ENCODE measurements at places on chromosomes 13 and 19. TPM values are rescaled to one million over a fixed set of nuclear protein-coding genes. Genes with fewer than 3 reads are reported as not detected.

Gene AKT2
- total RNA-seq: 200 TPM

GRCh38 chr19:16376649-16377048, 52.0 kb downstream of the KLF2 start:
- DNase-seq: no peak

GRCh38 chr13:35839806-35840205, 291.4 kb downstream of the DCLK1 start:
- DNase-seq: no peak

DNA sequence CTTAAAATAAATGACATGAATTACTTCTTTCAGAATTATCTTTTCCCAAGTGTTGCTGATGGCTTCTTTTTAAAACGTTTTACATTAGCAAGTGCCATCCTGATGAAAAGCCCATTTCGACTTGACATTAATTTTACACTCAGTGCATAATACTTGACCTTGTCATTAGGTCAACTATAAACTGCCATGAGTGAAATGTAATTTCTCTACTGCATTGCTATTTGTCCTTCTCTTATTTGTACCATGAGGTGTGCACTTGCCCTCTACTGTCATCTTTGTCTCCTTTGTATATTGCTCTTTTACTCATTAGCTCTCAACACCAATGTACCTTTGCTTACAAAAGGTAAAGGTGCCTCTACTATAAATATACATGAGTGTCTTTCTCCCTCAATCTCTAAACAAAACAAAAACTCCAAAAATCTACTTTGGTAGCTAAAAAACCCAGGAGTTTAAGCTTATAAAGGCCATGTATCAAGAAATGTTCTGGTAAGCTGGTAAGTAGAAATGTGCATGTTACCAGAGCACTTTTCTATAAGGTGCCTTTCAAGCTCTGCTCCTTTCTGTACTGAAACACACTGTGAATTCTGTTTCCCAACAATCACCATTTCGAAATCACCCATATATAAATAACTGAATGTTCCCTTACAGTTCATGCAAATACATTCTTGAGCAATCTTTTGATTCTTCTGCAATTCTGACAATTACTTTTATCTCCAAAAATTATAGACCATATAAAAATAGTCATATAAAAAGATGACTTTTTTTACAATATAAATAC, 351.4 kb downstream of the SLITRK5 start:
- no peak for DNase-seq

- no peak for DNase-seq
Measured at GRCh38 chr13:51364404-51365008, 25.0 kb downstream of the SERPINE3 start.

- DNase-seq: peak; percentile 79
Measured at GRCh38 chr19:41934849-41935374, 6.7 kb upstream of the ERFL start.

DNA sequence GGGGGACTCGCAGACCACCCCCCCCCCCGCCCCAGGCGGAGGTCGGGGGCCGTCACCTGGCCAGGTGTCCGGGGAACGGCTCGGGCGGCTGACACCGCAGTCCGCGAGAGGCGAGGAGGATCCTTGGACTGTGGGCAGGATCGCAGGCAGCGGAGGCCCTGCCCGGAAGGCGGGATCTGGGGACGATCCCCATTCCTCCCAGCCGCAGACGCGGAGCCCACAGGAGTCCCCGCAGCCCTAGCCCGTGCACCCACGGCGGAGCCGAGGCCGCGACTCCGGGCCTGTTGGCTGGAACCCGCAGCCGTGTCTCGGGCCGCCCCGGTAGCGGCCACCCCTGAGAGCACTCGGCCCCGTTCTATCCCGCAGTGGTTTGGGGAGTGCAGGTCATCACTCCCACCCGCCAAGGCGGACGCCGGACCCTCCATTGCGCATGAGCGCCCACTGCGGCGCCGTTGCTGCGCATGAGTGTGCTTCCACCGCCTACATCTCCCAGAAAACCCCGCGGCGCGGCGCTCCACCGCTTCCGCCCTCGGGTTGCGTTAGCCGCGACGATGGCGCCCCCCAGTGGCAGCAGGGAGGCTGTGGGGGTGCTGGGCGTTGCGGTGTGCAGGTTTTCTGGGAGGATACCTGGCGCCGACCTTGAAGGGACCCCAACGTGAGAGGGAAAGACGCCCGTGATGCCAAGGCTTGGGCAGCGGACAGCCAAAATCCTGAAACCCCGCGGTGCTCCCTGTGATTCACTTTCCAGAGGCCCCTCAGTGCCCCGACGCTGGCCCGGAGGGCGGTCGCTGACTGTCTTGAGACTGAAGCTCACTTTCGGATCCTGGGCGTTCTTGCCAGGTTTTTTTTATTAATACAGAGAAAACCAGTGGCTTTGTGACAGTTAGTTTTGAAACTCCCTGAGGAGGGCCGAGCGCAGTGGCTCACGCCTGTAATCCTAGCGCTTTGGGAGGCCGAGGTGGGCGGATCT, 4.4 kb upstream of the ZNF329 start:
- peak; percentile 99 for DNase-seq

Gene WDR87
- 0.16 TPM for total RNA-seq

Gene CGB8
- total RNA-seq: 0.29 TPM

GRCh38 chr13:27562457-27562856, 57.9 kb downstream of the LNX2 start:
- no peak for DNase-seq

DNA sequence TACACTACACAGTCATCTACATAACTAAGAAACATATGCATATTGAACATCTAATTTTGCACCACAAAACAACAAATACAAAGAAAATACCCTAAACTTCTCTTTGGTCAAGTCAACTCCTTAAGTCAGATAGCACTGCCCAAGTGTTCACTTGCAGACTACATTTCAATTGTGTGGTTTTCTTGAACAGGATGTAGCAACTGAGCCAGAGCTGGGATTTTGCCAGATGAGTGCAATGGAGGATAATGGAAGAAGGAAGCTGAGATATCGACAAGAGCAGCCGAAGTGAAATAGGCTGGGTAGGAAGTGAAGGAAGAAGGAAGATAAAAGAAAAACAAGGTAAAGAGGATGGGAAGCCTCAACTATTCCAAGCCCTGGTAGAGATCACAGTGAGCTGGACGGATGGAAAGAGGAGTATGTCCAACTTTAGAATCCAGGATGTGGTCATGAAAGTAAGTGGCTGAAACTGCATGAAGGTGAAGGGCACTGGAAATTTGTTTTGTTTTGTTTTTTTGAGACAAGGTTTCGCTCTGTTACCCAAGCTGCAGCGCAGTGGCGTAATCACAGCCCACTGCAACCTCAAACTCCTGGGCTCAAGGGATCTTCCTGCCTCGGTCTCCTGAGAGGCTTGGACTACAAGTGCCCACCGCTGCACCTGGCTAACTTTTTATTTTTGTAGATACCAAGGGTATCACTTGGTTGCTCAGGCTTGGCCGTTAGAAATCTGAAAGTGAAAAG, 15.0 kb downstream of the NUFIP1 start:
- DNase-seq: no peak

Gene NKG7
- total RNA-seq: not detected

GRCh38 chr13:108963846-108964600, 334.6 kb downstream of the MYO16 start:
- DNase-seq: no peak

GRCh38 chr13:34421347-34421719, 520.7 kb upstream of the NBEA start:
- no peak for DNase-seq

Gene LRRC63
- total RNA-seq: 0.38 TPM

DNA sequence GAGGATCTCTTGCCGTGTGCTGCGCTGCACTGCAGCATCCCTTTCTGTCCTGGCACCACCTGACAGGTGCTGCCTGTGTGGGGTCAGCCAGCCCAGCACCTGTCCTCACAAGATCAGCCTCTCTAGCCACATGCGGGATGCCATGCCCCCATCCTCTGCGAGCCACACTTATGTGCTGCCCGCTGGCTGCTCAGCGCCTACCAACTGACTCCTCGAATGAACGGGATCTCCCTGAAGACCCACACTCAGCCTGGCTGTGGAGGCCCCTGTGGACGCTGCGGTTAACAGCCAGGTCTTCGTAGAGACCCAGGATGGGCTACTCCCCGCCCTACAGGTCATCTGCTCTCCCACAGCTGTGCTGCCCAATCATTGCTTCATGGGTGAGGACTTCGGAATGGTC, 106.1 kb downstream of the DOCK9 start:
- DNase-seq: no peak

DNA sequence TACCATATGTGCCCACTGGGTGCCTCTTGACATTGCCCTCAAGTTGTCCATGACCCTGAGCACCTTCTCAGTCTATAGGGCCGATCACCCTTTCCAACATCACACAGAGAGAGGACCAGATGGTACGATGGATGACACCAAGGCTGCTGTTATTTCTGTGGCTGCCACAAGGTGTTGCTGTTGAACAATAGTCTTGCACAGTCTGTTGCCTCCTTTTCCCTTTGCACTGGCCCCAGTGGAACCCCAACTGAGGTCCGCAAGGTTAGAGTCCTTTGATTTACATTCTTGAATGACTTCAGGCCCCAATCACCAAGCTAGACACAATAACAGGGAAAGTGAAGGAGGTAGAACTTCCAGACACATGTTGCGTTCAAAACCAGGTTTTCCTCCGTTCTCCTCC, 52.0 kb downstream of the TINCR start:
- no peak for DNase-seq

Gene ASPDH
- total RNA-seq: not detected

Gene NBEA
- total RNA-seq: 32.8 TPM

- DNase-seq: no peak
Measured at GRCh38 chr19:16640951-16641350, 12.9 kb upstream of the MED26 start.
